ENCODE measurements at places on chromosomes 7 and 10.

DNA sequence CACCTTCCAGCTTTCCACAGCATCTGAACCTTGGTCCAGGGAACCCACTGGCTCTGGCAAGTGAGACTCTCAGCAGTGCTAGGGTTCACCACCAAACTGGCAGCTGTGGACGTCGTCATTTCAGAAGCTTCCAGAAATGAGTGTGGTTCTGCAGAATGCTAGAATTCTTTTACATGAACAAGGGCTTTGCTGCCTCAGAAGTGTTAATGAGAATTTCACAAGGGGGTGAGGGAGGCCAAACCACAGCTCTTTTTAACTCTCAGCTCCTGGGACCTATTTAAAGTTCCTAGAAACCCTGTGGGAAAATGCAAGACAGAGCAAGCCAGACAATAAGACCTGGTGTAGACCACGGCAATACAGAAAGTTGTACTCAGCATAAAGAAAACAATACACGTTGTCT, 129.3 kb upstream of the BET1 start:
- no peak for DNase-seq

- no peak for DNase-seq
Observed at GRCh38 chr10:97593421-97593820, 3.9 kb downstream of the C10orf62 start.

DNA sequence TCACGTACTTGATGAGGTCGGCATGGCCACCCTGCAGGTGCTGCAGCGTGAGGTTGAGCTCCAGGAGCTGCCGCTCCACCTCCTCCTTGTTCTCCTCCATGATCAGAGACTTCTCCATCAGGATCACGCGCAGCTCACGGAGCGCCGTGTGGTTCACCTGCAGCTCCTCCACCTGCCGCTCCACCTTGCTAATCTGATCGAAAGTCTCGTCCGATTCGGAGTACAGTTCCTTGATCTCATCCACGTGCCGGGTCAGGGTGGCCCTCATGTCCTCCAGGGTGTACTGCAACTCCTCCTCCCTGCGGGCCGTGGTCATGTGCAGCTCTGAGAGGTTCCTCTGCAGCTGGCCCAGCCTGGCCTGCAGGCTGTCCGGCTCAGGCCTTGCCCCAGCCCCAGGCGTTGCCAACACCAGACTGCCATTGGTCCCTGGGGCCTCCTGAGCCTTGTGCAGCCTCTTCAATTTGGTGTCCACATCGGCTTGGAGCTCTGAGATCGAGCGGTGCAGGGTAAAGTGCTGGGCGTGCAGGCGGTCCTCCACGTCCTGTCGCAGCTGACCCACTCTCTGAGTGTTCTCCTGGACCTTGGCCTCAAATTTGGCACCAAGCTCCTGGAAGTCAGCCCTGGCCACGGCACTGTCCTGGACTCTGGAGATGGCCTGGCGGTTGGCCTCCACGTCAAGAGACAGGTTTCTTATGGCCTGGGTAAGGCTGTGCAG, 13.9 kb downstream of the MMRN2 start:
- DNase-seq = no peak

DNA sequence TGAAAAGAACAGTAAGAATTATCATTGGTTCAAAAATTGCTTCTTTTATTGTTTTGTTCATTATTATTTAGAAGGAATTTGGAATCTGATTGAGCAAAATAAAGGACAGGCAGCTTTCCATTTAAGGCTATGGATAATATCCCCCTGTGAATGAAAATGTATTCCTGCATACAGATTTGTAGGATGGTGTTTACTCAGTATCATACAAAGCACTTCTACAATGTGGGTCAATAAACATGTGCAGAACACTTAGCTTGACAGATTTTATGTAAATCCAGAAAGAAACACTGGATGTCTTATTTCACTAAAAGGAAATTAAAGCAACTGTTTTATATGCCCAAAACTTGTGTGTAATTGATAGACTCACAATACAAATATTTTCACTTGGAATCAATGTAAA, 189.7 kb downstream of the THSD7A start:
- DNase-seq = no peak

- DNase-seq = no peak
Observed at GRCh38 chr10:99841746-99842145, 59.3 kb downstream of the ABCC2 start.

- DNase-seq = no peak
Observed at GRCh38 chr7:112133328-112133727, 72.9 kb downstream of the DOCK4 start.

DNA sequence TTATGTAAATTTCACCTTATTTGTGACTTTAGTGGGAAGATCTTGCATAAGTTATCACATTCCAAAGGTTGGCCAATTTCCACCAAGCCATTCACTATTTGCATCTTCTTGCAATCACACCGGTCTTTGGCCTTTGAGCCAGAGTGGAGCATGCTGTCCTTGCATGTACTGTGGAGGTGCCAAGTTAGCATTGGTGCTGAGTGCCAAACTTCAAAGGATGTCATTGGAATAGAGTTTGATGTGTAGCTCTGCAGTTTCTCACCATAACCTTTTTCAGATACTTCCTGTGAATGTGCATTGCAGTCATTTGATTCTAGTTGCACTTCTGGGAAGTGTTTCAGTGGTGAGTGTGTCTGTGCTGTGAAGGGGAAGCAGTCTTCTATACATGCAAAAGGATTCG, 620.6 kb downstream of the SUGCT start:
- DNase-seq = no peak

- no peak for DNase-seq
Observed at GRCh38 chr7:66380272-66380888, 175.2 kb downstream of the TPST1 start.

DNA sequence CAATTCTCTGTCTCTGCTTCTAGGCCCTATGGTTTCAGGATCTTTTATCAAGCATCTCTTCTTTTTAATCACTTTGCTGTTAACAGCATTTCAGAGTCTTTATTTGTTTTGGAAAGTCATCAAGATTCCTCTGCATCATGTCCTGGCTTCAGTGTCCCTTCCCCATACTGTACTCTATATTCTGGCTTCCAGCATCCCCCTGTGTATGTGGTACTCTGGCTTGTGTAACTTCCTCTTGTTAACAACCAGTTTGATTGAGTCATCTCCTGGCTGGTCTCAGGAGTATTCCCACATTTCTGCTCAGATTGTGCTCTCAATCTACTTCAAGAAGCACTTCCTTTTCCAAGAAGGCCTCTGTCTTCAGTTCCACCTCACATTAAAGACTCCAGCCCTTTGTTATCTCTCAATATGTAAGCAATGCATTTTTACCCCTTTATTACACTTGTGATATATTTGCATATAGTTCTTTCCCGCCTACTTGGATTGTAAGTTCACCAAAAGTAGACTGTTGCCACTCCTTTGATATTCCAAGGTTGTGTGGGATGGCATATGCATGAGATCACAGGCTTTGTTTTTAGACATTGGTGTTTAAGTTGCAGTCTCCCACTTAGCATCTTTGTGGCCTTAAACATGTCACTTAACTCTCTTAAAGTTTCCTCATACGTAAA, 15.1 kb upstream of the ATE1 start:
- DNase-seq = no peak

DNA sequence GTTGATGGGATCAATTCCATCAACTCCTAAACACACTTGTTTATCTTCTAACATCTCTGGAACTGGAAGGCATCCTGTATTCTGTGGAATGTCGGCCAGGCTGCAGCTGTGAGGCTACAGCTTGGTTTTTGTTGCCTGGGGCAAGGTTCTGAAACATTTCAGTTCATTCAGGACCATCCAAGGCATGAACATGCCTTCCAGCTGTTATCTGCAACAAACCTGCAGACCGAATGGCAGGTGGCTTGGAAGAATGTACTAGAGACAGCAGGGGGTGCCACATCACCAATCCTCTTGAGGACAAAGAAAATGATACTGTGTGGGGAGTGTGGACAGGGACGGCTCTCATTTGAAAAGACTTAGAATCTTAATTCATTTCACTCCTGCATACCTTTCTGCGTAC, 12.4 kb downstream of the PAPOLB start:
- DNase-seq = no peak

- DNase-seq = no peak
Observed at GRCh38 chr7:158576050-158576762, 11.4 kb downstream of the PTPRN2 start.

- DNase-seq = no peak
Observed at GRCh38 chr10:127344346-127344745, 148.0 kb upstream of the INSYN2A start.

- DNase-seq = no peak
Observed at GRCh38 chr10:97321804-97322190, 2.7 kb downstream of the FRAT1 start.

DNA sequence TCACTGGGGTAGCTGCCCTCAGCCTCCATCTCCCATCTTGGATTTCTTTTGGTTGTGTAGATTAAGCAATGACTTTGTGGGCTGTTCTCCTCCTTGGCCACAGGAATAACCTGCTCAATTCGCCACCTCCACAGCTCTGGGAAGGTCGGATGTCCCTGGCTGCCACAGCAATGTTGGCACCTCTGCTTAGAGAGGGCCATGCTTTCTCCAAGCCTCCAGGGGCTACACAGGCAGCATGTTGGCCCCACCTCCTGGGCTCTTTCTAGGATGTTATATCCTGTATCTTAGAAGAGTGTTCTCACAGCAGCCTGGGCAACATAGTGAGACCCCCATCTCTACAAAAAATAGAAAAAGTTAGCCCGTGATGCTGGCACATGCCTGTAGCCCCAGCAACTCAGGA, 35.4 kb upstream of the FXYD4 start:
- no peak for DNase-seq

DNA sequence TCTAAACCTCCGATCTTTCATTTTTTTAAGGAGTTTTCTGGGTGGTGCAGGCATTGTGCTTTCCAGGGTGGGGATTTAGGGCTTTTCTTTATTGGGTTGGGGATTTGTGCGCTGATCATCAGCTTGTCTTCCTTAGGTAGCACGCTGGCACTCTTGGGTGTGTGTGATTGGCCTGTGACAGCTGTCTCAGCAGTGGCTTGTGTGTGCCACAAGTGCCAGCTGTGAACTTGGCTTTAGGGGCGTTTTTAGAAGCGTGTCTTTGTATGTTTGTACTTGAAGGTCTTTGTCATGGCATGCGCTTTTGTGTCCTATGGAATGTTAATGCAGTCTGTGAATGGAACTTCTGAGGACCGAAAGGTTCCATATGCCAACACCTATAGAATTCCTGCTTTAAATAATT, 788 bp downstream of the AKAP9 start:
- DNase-seq = no peak

- no peak for DNase-seq
Observed at GRCh38 chr10:124095096-124095495, 1.7 kb upstream of the CHST15 start.

DNA sequence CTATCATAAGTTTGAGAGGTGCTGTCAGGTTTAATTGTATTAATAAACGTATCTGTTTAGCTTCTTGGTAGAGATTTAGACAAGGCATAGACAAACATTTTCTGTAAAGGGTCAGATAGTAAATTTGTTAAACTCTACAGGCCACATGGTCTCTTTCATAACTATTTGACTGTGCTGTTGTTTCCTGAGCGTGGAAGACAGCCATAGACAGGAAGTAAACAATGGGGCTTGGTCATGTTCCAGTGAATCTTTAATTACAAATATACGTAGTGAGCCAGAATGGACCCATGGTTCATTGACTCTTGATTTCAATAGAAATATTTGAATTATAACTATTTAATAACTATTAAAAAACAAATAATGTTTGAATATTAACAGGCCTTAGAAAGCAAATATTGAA, 451.1 kb downstream of the SH2D4B start:
- no peak for DNase-seq

DNA sequence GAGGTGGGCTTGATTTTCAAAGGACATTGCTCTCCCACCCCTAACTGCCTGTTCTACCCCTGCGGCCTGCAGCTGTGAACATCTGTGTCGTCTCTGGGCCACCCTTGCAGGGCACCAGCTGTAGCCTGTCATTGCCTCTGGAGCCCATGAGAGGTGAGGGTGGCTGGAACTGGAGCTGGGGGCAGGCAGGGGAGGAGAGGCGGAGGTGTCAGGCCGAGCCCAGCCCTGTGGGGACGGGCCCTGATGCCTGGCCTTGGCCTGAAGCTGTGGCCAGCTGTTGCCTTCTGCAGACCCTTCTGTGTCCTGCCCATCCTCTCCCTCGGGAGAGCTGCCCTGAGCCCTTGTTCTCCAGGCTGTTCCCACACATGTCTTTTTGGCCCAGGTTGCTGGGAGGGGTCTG, 44.5 kb downstream of the PALD1 start:
- no peak for DNase-seq

DNA sequence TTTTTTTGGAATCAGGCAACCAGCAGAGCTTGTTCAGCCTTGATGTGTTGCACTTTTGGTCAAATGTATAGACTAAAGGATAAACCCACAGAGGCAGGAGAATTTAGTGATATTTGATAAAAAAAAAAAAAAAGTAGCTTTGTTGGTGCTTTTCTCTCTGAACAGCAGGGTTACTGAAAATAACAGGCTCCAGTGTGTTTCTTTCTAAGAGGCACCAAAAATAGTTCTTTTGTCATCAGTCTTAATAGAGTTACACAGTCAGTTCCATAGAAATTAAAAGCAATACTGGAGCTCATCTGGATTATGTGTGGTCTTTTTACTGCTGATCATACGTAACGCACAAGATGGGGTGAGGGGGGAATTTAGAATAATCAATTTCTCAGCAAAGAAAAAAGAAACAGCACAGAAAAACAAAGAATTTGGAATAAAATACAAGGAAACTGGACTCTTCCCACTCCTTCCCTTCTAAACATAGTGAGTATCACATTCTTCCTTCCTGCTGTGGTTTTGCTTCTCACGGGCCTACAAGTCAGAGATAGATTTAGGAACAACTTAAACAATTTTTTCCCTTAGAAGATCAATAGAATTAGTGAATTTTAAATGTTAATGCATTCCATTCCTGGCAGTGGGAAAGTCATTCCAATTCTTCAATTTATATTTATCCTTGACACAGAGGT, 178.8 kb upstream of the AKR1E2 start:
- no peak for DNase-seq

GRCh38 chr10:55024713-55025112, 223.7 kb upstream of the PCDH15 start:
- DNase-seq = no peak

- DNase-seq = no peak
Observed at GRCh38 chr10:90126256-90126595, 424.8 kb downstream of the KIF20B start.

DNA sequence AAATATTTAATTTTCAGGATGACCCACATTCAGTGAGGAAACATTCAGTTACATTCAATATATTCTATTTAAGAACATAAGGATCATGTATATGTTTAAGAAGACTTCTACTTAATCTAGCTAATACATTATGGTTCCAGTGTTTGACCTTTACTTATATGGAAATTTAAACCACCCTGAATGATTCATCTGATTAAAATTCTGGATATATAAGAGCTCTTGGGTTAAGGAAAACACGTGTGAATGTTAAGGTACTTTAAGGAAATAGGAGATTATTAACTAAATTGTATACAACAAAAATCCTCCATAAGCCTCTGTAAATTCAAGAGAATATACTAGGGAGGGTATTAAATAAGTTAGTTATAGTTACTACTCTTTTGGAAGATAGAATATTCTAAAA, 40.9 kb downstream of the HDAC9 start:
- DNase-seq = no peak

DNA sequence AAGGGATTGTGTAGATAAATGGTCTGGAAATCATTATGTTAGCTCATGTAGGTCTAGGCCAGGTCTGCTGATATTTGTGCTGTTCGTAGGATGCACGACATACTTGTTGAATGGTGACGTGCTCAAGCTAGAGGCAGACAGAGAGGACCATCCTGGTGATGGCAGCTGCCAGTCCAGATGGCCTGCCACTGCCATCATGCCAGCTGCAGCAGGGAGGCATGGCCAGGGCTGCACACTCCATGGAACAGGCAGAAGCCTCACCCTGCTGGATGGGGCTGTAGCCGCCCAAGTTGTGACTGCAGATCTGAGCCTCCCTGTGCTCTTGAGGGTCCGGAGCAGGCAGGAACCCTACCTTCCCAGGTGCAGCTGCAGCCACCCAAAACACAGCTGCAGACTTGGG, 80.3 kb downstream of the SPDYE5 start:
- no peak for DNase-seq
